ENCODE measurements at places on chromosomes 7 and 10.

- no peak for DNase-seq
These were observed 182.6 kb upstream of the TMEM106B start for GRCh38 chr7:12028508-12028907.

- no peak for DNase-seq
These were observed 213.7 kb downstream of the FOXP2 start for GRCh38 chr7:114628362-114628761.

DNA sequence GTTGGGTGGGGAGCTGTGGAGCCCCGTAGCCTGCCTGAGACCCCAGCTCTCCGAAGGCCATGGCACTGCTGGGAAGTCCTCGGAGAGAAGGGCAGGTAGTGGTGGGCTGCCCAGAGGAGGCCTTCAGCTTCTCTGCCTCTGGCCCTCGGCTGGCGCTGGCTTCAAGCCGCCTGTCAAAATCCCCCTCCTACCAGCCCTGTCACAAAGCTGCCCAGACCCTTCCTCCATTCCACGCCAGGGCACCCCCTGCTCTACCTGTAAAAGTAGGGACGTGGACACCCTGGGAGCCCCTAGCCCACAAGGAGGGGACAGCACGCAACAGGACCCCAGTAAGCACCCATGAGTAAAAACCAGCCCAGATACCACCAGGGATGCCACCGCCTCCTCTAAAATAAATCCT is 31.6 kb downstream of the MAD1L1 start:
- no peak for DNase-seq

DNA sequence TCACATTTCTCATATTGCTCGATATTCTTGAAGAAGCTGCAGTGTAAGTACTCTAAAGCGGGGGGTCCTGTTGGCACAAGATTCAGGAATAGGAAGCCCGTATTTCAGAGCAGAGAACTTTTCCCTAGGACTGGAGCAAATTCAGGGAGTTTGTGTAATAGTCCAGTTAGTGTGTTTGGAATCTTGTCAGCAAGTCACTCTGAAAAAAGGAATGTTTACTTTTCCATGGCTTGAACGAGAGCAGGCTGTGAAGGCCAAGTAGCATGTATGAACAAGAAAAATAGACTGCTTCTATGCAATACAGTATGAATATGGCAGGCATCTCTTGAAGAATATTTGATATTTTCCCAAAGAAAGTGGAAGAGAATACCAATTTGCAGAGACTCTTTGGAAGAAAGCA is 39.8 kb downstream of the CDC123 start:
- DNase-seq = no peak

DNA sequence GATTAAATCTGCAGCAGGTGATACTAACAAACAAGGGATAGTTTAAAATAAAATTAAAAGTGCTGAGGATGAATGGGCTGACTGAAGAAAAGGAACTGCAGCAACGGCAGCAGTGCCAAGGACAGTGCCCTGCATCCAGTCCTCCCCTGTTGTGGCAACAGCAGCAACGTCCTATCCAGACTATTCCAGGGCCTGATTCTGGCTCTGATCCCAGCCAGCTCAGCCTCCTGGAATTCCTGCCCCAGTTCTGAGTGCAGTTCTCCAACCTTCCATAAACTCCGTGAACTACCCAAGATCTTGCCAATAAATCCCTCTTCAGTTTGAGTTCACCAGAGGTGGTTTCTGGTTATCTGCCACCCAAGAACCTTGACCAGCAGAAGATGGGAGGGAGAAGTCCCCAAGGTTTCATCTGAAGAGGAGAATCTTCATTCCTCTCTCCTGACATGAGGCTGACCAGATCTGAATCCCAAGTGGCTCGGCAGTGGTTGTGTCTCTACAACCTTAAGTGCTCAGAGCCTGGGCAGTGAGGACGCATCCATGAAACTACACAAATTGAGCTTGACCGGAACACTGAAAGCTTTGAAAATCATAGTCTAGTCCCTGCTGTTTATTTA is 115.8 kb downstream of the SORBS1 start:
- no peak for DNase-seq

- no peak for DNase-seq
These were observed 8.7 kb downstream of the GIMAP5 start for GRCh38 chr7:150745876-150746275.

- no peak for DNase-seq
These were observed 131.3 kb upstream of the ASAH2 start for GRCh38 chr10:50382576-50383023.

GRCh38 chr7:130648580-130648979 is 20.0 kb downstream of the COPG2 start:
- DNase-seq = no peak

GRCh38 chr7:90453259-90453891 is 16.1 kb upstream of the PTTG1IP2 start:
- no peak for DNase-seq

Measured in activated CD4-positive, alpha-beta T cell treated with anti-CD3 and anti-CD28 coated beads, Interleukin-2, amount 50 U/mL, for 1 hour (primary cell).